ENCODE measurements at places on chromosomes 12 and 14.

DNA sequence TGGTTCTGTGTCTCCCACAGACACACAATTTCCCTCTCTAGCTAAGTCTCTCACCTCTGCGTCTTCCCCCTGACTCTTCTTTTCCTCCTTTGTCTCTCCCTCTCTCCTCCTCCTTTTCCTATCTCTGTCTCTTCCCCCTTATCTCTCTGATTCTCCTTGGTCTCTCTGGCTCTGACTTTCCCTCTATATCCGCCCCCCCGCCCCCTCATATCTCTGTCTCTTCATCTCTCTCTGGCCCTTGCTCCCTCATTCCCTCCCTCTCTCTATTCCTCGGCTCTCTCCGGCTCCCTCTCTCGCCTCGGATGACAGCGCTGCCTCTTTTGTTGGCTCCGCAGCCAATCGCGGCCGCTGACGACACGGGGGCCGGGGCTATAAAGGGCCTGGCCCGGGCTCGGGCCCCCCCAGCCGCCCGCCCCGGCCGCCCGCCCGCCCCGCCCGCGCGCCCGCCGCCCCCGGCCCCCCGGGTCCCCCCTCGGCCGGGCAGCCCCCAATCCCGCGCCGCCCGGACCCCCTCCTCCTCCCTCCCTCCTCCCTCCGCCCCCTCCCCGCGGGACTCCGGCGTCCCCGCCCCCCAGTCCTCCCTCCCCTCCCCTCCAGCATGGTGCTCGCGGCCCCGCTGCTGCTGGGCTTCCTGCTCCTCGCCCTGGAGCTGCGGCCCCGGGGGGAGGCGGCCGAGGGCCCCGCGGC, at the start of gene GDF11:
Gene GDF11, plus strand, starts transcription at position 404 of the 687 bp plus-strand sequence. Its CDS starts 195 bp downstream, at position 599.
- DNase-seq = peak; percentile 72

DNA sequence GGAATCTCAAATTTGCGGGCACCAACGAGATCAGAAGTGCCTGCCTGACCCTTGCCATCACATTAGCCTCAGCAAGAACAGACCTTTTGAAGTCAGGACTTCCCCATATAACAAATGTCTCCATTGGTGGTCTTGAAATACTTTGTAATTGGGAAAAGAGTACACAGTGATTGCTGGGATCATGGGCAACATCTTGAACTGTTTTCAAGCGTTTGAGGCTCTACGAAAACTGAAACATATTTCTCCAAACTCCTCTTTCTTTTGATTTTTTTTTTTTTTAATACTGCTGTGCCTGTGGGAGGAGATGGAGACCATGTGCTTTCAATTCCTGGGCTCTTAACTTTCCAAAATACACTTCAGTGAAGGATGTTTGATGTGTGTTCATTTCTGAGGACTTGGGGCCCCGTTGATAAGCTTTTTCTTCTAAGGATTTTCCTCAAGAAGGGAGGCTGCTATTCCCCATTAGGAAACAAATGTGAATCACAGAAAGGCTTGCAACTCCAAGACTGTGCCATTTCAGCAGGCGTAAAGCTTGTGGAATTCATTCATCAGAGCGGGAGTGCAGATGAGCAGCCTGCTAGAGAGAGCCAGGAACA, 94.5 kb downstream of the TMEM132C start:
- DNase-seq = no peak

GRCh38 chr14:36479344-36479743, 40.7 kb downstream of the NKX2-1 start:
- DNase-seq = no peak

- no peak for DNase-seq
Measured at GRCh38 chr12:71447691-71448132, 8.1 kb downstream of the LGR5 start.

GRCh38 chr14:50363714-50364111, 33.0 kb downstream of the CDKL1 start:
- DNase-seq = no peak

DNA sequence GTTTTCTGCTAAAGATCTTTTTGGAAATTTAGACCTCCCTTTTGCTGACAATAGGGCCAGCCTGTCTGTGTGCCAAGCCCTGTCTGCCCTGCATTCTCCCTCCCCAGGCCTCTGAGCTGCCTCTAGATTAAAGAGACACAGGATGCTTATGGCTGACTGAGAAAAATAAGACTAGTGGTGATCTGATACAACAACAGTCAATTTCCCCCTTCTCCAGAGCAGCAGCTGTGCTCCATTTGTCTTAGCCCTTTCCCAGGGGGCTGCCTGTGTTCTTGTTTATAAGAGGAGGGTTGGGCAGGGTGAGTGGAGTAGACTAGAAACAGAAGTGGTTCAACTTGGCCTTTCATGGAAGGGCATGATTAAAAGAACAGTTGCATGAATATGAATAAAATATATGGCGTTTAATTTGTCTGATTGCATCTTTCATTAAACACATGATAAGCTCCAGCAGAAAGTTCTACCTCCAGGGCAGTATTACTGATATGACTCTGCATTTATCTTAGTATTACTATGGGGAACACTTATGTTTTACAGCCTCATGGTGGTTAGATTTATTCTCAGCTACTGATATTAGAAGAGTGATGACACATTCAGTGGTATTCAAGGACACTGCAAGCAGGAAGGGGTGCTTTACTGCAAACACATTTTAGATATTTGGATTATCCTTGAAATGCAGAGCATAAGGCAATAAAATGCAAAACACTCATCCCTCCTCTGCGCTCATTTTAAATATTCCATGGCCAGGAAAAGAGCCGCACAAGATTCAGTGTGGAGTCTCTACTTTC, 150.2 kb upstream of the CLEC14A start:
- DNase-seq = peak; percentile 81

DNA sequence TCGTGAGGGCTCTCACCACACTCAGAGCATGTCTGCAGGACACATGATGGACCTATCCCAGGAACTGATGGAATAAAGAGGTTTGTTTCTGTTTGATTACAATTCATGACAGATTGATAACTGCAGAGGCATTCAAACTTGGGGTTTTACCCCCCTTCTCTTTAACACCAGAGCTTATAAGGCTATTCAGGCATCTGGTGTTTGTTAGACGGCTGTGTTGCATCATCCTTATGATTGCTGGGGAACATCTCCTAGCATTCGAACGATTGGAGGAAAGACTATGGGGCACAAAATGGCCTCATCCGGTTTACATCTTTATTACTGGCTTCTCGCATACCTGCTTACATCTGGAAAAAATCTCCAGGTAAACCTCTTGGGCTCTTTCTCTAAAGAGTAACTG, 191.8 kb downstream of the MSRB3 start:
- DNase-seq = no peak

- no peak for DNase-seq
Measured at GRCh38 chr12:121427556-121428050, 27.7 kb downstream of the RNF34 start.

- DNase-seq = peak; percentile 13
Measured at GRCh38 chr14:39218171-39218769, 15.4 kb upstream of the MIA2 start.

GRCh38 chr14:24353559-24354481, 14.0 kb upstream of the RIPK3 start:
- DNase-seq = peak; percentile 56

DNA sequence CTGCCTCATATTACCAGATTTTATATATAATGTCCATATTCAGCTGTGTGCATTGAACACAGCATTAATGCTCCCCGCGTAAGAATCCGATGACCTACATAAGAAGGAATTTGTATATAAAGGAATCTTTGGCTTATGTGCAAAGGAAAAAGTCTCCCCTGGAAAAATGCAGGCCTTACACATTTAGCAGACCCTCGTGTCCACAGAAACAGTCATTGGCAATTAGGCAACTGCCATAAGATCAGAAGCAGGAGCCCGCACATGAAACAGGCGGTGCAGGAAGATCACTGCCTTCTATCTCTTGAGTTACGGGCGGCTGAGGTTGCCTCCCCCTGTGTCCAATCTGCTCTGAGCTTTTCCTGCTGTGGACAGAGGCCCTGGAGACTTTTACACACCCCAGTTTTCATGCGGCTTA, 63.2 kb upstream of the RFX4 start:
- DNase-seq = no peak

- no peak for DNase-seq
Measured at GRCh38 chr14:55884819-55885218, 233.4 kb upstream of the PELI2 start.

DNA sequence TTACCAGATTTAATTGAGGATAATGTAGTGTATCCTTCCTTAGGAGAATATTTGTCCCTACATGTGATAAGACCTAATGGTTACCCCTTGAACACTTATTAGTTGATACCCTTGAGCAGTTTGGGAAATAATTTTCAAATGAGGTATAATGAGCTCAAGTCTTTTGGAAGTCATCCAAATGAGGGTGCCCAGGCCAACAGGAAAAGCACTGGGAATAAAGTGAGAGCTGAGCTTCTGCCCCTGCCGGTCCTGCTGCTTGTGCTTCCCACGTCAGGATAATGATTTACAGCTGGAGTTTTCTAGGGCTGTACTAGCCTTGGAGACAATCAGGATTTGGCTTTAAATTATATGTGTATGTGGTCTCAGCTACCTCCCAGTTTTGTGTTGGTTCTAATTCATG, 178.8 kb upstream of the FRMD6 start:
- DNase-seq = peak; percentile 14

GRCh38 chr14:84108746-84109457, 1421.0 kb upstream of the FLRT2 start:
- DNase-seq = no peak

GRCh38 chr14:94330857-94331256, 7.7 kb upstream of the SERPINA6 start:
- DNase-seq = no peak

DNA sequence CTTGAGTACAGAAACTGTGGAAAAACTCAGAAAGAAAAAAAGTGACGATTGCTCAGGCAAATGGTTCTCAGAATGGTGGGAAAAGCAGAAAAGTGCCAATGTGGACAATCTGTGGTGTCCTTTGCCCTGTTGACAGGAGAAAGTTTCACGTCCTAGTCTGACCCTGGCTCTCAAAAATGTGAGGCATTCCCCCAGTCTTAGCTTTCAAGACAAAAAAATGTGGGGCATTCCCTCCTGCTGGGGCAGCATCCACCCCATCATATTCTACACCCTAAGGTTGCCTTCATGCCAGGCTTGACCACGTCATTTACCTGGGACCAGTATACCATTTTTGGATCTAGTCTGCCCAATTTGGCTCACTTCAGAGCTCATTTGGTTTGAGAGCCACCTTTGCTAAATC, 20.7 kb upstream of the ANAPC7 start:
- no peak for DNase-seq

DNA sequence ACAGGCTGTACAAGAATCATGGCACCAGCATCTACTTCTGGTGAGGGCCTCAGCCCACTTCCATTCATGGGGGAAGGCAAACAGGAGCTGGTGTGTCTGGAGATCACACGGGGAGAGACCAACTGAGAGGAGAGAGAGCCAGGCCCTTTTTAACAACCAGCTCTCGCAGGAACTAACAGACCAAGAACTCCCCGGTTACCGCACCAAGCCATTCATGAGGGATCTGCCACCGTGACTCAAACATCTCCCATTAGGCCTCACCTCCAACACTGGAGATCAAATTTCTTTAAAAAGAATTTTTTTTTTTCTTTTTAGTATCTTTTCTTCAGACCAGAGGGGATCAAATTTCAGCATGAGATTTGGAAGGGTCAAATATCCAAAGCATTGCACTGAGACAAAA, 16.7 kb upstream of the AQP2 start:
- no peak for DNase-seq

Measured in HFFc6 (cell line).